DND-41 (cell line): ENCODE measurements at places on chromosomes 16 and 17.

GRCh38 chr16:7849841-7850240 is 517.2 kb downstream of the RBFOX1 start:
- no peak for DNase-seq

- DNase-seq = no peak
These were observed 501.9 kb downstream of the SHISA9 start for GRCh38 chr16:13403326-13403725.

GRCh38 chr16:63618896-63619485 is 1502.9 kb downstream of the CDH11 start:
- no peak for DNase-seq

GRCh38 chr16:75027520-75028300 is 28.9 kb downstream of the ZNRF1 start:
- DNase-seq = no peak

GRCh38 chr16:11913425-11914079 is 2.2 kb downstream of the GSPT1 start:
- no peak for DNase-seq

DNA sequence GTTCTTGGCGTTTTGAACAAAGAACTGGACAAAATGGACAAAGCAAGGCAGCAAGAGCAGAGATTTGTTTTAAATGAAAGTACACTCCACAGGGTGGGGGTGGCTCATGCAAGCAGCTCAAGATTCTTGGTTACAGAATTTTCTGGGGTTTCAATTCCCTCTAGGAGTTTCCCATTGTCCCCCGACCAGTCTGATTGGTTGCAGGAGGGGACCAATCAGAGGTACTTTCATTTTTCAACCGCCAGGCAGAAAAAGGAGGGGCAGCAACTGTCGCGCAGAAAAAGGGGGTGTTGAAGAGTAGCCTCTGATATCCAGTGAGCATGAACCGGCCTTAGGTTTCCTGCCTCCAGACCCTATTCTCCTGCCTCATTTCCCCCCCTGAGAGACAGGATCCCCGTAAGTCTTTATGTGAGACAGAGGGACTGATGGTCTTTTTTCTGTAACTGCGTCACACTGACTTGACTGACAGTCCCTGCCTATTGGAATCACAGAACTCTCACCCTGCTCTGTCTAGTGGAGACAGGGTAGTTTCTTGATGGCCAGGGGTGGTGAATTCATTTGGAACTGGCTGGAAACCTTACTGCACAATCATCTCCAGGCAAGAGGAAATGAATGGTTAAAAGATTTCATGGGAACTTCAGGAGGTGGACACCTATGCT is 59.4 kb upstream of the ALOX12 start:
- DNase-seq = no peak

DNA sequence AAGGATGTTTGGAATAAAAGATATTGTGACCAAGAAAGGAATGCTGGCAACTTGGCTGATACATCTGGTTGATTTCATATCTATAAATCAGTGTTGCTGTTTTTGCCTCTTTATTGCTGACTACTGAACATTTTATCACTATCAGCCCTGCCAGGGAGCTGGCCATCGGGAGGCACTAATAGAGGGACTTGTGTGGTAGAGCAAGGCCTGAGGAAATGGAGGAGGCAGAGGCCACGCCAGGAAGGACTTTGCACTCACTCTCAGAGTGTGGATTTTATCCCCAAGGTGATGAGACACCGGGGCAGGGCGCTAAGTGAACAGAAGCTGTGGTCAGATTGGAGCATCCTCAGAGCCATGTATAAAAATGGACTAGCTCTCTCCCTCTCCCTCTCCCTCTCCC is 9.3 kb upstream of the CYB561 start:
- DNase-seq = no peak

GRCh38 chr17:39132192-39132610 is 19.2 kb downstream of the PLXDC1 start:
- DNase-seq = no peak

GRCh38 chr17:10063730-10064241 is 134.6 kb downstream of the GAS7 start:
- no peak for DNase-seq

DNA sequence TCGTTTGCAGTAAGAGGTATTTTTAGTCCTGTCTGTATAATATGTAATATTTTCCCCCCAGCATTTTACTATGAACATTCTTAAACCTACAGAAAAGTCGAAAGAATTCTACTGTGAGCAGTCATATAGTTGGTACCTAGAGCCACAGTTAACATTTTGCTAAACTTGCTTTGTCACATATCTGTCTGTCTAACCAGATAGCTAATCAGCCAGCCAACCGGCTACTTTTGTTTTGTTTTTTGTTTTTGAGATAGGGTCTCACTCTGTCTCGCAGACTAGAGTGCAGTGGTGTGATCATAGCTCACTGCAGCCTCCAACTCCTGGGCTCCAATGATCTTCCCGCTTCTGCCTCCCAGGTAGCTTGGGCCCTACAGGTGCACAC is 73.3 kb downstream of the ABCC1 start:
- no peak for DNase-seq

DNA sequence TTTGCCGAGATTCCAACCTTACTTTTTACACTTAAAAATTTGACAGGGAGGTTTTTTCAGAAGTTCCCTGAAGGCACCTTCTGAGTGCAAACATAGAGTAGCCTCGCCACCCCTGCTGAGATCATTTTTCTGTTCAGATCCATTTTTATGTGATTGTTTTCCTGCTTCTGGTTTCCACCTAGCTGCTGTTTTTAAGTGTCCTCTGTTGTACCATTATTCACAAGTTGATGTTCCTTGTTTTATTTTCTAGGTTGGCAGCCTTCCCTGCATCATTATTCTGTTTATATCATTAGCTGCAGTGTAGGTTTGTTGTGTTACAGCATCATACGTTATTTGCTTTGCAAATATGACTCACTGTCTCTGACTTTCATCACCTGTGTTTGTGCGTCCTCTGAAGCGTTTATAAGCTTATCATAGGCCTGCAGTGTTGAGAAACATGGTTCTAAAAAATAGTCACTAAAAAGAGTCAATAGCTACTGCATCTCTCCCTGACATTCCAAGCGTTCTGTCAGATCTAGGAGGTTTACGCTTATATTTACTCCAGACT is 116.9 kb upstream of the CLEC3A start:
- no peak for DNase-seq

- DNase-seq = no peak
These were observed 5.0 kb downstream of the ABHD15 start for GRCh38 chr17:29561554-29562517.

DNA sequence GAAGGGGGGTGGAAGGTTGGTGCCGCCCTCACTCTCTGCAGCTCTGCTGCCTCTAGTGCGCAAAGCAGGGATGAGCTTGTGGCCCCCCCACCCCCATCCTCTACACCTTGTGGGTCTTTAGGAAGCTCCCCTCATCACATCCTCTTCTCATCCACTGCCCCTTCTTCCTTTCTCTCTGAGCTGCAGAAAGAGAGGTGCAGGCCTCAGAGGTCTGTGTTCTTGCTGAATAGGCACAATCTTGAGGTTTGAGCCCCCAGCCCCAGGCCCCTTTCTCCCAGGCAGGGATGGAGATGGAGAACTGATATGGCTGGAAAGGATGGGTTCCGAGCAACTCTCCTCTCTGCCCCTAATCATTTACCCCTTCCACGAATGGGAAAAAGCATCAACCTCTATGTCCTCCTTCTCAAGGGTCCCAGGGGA is 2.6 kb downstream of the CACNA1G start:
- no peak for DNase-seq

DNA sequence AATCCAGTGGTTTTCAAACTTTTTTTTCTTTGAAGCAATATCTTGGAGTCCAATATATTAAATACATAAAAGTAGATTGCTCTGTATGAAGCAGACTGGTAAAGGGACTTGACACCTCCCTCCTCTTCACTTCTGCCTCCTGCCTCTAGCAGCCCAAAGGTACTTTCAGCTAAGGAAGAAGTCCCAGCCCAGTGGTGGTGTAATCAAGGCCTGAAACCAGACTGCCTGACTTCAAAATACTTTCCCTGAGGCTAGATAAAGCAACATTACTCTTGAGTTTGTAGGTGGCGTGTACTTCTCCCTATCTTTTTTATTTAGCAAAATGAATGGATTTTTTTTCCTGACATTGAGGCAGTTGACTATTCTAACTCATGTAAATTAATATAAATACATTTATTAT is 122.4 kb upstream of the TMEM97 start:
- no peak for DNase-seq

DNA sequence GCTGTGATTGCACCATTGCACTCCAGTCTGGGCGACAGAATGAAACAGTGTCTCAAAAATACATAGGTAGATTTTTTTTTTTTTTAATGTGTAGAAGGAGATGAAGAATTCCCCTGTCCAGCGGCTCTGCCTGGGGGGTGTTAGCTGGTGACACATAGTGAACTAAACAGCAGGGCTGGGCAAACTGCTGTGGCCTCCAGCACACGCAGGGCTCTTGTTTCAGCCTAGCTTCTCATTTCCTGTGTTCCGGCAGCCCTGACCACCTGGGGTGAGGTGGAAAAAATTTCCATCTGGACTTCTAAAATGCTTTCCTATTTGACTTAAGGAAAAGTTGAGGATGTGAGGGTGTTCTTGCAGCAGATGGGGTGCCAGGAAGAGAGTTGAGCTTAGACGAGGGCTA is 33.3 kb upstream of the RGS9 start:
- no peak for DNase-seq

- DNase-seq = peak; percentile 68
These were observed 35.8 kb upstream of the BCAS3 start for GRCh38 chr17:60641810-60642220.

GRCh38 chr16:24541233-24541933 is 2.0 kb downstream of the RBBP6 start:
- no peak for DNase-seq

DNA sequence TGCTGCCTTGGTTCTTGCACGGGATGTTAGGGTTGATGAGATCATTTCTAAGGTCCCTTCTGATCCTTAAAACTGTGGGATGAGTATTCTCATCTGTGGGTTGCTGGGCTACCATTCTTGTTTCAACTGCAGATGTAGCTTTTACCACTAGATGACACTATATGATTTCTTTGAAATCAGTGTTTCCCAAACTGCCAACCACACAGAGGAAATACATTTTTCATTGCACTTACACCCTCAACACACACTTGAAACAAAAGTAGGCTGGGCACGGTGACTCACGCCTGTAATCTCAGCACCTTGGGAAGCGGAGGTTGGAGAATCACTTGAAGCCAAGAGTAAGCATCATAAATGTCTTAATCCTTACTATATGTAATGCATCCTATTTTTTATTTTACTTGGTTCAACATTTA is 15.3 kb downstream of the LCMT1 start:
- DNase-seq = peak; percentile 32

- no peak for DNase-seq
These were observed 144.4 kb downstream of the CCT6B start for GRCh38 chr17:34816848-34817247.

- no peak for DNase-seq
These were observed 230.6 kb downstream of the C16orf95 start for GRCh38 chr16:87086575-87086974.

DNA sequence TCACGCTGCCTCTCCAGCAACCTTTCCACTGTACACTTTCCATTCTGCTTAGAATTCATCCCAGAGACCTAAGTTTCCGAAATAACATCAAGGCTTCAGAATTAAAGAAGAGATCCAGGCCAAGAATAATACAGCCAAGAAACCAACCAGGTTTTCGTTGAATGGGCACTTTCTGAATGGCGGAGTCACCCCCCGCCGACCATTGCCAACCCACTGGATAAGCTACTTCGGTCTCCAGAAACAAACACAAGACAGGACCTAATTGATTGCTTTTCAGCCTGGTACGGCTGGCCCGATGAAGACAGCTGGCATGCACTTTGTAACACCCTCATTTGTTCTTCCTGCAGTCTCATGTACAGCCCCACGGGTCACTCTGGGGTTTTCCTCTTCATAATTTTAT is 308.1 kb upstream of the ZFHX3 start:
- DNase-seq = no peak

DNA sequence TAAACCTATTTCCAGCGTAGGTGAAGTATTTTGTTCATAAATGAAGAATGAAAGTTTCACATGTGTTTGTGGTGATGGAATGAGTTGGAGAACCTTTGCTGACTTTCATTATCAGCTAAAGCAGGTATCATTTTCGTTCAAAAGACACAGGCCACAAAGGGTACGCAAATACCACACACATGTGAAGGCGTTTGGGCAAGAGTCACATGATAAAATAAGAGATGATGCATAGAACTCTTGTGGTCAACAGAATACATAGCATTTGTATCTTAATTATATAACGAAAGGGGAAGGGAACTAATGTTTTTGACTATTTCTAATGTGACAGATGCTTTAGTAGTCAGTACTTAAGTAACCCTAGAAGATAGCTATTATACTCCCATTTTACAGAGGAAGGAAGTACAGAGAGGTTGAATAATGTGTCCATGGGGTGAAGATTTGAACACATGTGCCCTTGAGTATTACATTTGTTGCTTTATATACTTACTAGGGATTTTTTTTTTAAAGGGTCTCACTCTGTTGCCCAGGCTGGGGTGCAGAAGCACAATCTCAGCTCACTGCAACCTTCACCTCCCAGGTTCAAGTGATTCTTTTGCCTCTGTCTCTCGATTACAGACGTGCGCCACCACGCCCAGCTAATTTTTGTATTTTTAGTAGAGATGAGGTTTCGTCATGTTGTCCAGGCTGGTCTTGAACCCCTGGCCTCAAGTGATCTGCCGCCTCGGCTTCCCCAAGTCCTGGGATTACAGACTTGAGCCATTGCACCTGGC is 4.8 kb downstream of the RPA1 start:
- no peak for DNase-seq

DNA sequence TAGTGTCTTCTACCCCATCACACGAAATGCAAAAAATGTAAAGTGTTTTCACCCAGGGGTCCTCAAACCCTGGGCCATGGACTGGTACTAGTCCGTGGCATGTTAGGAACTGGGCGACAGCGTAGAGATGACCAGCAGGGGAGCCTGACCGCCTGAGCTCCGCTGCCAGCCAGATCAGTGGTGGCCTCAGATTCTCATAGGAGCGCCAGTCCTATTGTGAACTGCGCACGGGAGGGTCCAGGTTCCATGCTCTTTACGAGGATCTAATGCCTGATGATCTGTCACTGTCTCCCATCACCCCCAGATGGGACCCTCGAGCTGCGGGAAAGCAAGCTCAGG is 4.5 kb downstream of the SCARF1 start:
- DNase-seq = no peak

GRCh38 chr17:63645775-63646487 is 23.7 kb downstream of the MAP3K3 start:
- no peak for DNase-seq

DNA sequence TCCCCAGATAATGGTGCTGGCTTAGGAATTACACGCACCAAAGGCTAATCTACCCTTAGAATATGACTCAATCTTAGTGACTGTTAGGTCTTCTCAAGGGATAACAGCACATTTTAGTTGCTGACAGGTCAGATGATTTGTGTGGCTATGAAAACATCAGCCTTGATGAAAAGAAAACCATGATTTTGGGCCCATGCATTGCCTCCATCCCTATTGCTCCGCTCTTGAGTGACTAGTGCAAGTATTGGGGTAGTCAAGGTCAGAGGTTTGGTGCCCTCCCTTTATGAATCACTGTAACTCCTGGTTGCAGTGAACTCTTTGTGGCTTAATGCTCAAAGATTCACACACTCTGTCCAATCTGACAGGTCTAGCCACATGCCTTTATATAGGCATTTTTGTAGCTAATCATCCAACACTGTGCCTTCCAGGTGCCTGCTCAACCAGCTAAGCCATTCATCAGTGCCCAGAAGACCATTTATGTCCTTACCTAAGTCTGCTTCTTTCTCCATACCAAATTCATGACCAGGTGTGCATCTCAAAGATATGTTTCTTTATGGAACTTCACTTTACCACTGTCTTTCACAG is 251.6 kb downstream of the KCNJ2 start:
- DNase-seq = no peak
